Renal cortex interstitium (tissue), 15 donors: ENCODE measurements at places on chromosomes 2 and 18. TPM values are rescaled to one million over a fixed set of nuclear protein-coding genes. Genes with fewer than 3 reads are reported as not detected.

The PTPRN gene
- 0.65 TPM for polyA plus RNA-seq

The ANO7 gene
- 1.7 TPM for polyA plus RNA-seq

The FAM110C gene
- polyA plus RNA-seq, result 13.4 TPM

The SOCS6 gene
- polyA plus RNA-seq, result 32.8 TPM

The PIEZO2 gene
- 13.6 TPM for polyA plus RNA-seq

The VAMP5 gene
- polyA plus RNA-seq, result 34.7 TPM

DNA sequence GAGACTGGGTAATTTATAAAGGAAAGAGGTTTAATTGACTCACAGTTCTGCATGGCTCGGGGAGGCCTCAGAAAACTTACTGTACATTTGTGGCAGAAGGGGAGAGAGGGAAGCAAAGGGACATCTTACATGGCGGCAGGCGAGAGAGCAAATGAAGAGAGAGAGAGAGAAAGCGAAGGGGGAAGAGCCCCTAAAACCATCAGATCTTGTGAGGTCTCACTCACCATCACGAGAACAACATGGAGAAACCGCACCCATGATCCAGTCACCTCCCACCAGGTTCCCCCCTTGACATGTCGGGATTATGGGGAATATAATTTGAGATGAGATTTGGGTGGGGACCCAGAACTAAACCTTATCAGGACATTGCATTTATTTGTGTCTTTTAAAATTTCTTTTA lies 75.9 kb downstream of the ACSL3 start:
- no peak for DNase-seq

DNA sequence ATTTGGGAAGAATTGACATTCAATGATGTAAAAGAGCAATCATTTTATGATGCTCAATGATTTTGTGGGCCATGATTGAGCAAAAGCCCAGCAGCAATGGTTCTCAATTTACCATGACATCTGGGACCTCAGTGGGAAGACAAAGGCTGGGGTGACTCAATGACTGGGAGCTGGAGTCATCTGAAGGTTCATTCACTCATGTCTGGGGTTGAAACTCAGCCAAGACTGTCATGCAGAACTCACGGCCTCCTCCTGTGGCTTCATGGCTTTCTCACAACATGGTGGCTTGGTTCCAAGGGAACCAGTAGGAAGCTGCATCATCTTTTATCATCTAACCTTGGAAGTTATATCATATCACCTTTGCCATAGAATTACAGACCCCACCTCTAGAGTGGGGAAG lies 45.1 kb upstream of the CD226 start:
- DNase-seq, result no peak

- DNase-seq, result no peak
Observed at GRCh38 chr2:111209045-111209514, 88.4 kb downstream of the BCL2L11 start.

GRCh38 chr2:13115643-13116042 lies 398.9 kb downstream of the TRIB2 start:
- DNase-seq, result no peak

DNA sequence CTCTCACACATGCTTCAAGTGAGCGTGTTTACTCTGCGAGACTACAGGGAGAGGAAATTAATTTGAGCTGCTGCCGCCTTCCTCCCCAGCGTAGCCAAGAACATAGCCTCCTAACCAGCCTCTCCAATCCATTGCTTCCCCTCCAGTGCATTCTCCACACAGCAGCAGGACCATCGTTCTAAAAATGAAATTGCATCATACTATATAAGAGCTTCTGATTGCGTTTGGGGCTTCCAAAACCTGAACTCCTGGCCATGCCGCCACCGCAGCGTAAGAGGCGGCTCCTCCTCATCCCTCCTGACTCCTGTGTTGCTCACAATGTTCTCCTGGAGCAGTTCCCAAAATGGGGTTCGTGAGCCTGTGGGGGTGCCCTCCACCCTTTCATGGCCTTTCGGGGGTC lies 142.1 kb downstream of the MYT1L start:
- DNase-seq, result no peak

DNA sequence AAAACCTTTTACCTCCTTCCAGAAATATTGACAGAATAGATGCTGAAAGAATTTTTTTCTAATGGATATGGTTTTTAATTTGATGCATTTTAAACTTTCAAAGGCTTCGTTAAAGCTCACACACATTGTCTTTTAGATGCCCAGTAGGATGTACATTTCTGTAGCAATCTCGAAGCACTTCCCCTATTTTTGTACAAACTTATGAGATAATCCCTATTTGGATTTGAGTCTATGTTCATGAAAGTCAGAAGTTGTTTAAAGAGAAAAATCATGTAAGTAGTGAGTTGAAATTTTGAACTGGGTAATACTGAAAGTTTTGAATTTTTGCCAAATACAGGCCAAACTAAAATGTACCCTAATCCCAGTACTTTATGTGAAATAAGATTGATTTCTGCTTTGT lies 38.1 kb upstream of the MMADHC start:
- no peak for DNase-seq

GRCh38 chr2:104582471-104582870 lies 271.4 kb upstream of the POU3F3 start:
- no peak for DNase-seq

DNA sequence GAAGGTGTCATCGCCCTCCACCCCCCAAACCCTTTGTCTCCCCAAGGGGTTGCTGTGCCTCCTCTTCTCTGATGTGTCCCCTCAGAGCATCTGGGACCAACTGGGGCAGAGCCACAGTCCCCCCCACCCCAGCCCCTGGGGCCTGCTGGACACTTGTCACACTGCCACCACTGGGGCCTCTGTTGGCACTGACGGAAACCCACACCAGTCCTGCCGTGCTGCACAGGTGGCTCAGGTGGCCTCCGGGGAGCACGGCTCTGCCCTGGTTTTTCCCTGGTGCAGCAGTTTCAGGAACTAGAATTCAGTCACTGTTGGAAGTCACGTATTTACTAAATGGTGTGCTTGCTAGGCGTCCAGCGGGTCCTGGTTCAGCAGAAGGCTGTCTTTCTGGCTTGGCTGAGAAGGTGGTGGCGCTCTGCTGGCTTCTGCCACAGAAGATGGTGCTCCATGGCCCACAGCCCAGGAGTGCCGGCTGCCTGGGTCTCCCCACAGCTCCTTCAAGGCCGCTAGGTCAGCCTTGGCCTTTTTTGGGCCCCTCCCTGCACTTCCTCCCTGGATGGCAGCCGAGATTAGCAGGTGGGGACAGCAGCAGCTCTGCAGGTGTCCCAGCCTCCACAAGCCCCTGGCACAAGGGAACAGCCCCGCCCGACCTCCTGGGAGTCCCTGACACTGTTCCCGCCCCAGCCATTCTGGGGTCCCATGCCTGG lies 18.6 kb upstream of the KLHL30 start:
- DNase-seq, result no peak

GRCh38 chr2:72176281-72176680 lies 28.6 kb upstream of the CYP26B1 start:
- DNase-seq, result no peak
